ENCODE measurements at places on chromosomes 6 and 20.

- no peak for DNase-seq
Measured at GRCh38 chr6:24273096-24273870, 84.6 kb downstream of the DCDC2 start.

DNA sequence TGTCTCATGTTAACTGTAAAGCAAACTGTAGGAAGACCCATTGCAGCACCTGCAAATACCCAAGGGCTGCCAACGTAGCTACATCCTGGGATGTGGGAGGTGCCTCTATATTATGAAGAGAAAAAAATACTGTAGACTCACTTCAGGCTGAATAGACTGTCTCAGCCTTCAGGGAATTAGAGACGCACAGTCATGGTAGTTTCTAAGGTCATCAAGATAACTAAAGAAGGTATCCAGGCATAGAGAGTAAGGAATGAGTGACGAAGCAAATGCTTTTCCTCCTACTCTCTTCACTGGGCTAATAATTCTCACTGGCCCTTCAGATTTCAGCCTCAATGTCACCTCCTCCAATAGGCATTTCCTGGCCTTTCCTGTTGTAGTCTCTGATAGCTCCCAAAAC, 121.6 kb upstream of the ECI2 start:
- no peak for DNase-seq

DNA sequence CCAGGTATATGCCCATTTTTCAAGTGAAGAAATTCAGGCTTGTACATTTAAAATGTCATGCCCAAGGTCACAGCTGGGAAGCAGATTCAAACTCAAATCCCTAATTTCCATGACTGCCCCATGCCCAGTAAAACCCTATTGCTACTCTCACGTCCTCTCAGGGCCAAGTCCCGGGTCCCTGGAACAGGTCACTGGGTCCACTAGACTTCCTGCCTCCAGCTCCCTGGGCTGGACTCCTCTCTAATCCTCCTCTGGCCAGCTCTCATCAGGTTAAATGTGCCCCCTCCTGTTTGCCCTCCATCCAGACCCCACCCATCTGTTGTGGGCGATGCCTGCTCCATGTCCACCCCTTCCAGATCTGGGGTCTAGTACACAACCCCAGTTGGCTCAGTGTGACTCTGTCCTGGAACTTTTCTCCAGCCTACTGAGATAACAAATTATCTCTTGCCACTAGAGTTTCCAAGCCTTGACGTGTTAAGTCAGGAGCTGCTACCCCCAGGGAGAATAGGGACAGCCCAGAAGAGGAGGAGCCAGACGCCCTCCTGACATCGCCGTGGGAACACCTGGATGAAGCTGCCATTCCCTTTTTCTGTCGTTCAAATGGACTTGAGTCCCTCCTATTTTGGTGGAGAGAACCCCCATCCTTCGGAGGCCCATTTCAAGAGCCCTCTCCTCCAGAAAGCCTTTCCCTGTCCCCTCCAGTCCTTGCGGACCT, 3.7 kb upstream of the SPDEF start:
- no peak for DNase-seq

DNA sequence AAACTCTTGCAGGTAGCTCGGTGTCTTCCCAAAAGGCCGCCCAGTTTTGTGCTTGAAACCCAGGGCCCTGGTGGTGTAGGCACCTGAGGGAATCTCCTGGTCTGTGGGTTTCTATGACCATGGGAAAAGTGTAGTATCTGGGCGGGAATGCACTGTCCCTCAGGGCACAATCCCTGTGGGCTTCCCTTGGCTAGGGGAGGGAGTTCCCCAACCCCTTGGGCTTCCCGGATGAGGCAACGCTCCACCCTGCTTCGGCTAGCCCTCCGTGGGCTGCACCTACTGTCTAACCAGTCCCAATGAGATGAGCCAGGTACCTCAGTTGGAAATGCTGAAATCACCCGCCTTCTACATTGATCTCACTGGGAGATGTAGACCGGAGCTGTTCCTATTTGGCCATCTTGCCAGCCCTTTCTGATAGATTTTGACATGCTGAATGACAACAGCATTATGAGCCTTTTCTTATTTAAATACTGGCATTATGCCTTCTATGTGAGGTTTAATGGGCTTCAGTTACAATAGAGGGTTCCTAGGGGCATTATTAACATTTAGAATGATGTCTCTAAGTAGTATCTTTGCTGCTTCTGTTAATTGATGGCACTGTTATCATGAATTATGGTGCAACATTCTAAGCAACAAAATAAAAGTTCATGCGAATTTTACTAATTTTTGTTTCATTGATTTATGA, 133.7 kb upstream of the FLRT3 start:
- DNase-seq = no peak

- DNase-seq = no peak
Measured at GRCh38 chr6:22146931-22147701, 149.7 kb downstream of the PRL start.

- DNase-seq = no peak
Measured at GRCh38 chr20:517221-517620, 26.4 kb downstream of the CSNK2A1 start.

- DNase-seq = no peak
Measured at GRCh38 chr6:79614326-79615305, 16.5 kb upstream of the SH3BGRL2 start.

GRCh38 chr6:148309301-148309700, 33.3 kb upstream of the SASH1 start:
- no peak for DNase-seq

- no peak for DNase-seq
Measured at GRCh38 chr6:136347847-136348246, 58.2 kb upstream of the BCLAF1 start.

- DNase-seq = no peak
Measured at GRCh38 chr6:167098825-167099225, 24.1 kb upstream of the CCR6 start.

GRCh38 chr20:60892095-60892813, 359.8 kb upstream of the CDH4 start:
- no peak for DNase-seq

DNA sequence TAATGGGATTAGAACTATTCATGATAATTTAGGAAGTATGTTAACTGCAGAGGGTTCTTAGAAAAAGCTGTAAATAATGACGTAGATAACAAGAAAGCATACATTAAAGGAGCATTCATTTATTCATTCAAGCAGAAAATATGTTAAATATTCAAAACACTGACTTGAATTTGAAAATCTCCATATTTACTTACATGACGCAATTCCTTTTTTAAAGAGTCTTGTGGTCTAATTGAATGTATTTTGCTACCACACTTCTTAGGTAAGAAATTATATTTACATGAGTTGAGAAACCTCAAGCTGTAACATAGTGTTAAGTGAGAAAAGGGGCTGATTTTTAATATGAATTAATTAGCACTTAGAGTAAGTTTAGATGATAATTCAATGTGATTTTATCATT, 38.9 kb upstream of the NKAIN2 start:
- no peak for DNase-seq

DNA sequence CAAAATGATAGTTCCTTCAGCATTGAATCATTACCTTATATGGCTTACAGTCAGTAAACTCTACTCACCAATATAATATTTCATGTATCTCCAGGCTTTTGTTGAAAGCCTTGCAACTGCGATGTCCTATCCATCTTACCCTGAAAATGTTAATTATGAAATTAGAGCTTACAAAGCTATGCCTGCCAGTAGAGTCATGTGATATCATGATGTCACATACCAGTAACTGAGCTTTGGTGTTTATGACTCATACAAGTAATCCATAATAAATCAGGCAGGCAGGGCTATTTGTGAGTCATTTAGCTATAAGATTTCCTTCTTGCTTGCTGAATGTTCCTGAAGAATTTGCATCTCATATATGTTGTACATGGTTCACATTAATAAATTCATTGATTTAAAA, 44.9 kb upstream of the FAM83B start:
- no peak for DNase-seq

- no peak for DNase-seq
Measured at GRCh38 chr20:58714923-58715351, 22.3 kb downstream of the NPEPL1 start.

GRCh38 chr6:34792605-34793500, 970 bp downstream of the BLTP3A start:
- peak; percentile 54 for DNase-seq

GRCh38 chr6:138500045-138500665, 861 bp upstream of the NHSL1 start:
- DNase-seq = no peak

DNA sequence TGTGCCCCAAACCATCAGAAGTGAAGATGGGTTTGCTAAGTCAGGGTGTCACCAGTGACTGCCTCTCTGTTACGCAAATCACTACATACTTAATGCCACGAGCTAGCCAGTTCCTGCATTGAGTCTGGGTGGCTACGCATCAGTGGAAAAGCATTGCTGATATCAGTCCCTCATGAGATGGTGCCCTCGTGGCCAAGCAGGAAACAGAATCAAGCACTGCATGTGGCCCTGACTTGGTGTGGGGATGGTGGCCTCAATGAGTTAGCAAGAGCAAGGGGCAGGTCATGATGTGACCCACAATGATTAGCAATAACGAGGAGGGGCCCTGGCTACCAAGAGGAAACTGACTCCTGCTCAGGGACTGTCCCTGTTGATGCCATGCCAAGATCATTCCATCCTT, 51.6 kb upstream of the FNDC1 start:
- no peak for DNase-seq

GRCh38 chr6:132877003-132877402, 62.6 kb downstream of the RPS12 start:
- no peak for DNase-seq

DNA sequence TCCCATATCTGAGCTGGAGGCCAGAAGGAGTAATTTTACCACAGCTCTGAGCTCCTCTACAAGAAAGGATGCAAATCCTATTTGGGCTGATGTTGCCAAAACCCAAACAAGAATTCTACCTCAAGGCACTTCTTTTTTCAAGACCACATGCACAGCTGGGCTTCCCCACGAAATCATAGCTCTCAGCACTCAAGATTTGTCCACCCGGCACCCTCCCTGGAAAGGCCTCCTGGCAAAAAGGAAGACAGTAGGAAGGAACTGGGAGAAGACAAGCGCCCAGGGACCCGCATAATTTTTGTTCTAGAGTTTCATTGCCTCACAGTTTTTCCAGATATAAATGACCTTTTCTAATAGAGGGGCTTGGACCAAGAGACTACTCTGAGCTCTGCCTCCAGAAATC, 90.5 kb downstream of the BANF2 start:
- no peak for DNase-seq

DNA sequence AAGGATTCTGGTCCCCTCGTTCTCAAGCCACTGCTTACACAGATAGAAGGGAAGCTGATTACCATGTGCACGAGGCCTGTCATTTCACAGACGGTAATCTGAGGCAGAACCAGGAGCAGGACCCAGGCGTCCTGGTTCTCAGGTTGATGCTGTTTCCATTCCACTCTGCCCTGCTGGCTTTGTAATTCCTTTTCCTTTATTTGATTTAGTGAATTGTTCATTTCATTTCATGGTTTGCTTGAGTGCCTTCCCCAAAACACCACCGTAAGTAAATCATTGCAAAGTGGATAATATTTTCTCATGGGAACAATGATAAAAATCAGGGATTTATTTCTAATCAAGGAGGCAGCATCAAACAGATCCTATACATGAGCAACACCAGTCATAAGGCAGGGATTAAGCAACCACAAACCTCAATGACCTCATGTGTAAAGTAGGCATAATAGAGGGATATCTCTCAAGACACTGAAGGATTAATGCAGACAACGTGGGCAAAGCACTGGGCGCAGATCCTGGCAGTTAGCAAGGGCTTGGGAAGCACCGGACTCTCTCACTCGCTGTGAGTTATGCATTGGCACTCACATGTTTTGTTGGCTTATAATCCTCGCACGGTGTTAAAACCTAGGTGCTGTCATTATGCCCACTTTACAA, 229.5 kb upstream of the FOXQ1 start:
- no peak for DNase-seq

DNA sequence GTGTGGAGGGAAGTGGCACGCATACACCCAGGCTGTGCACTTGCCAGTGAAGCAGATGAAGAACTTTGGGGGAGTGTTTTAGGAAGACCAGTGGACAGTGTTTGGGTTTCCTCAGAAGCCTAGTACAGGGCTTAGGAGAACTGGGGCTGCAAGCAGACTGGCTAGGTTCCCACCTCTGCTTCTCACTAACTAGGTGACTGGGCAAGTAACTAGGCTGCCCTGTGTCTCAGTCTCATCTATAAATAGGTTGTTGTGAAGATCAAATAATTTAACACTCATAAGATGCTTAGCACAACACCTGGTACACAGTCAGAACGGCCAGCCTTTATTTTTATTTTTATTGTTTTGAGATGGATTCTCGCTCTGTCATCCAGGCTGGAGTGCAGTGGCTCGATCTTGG, 312.1 kb downstream of the CDH26 start:
- DNase-seq = no peak

DNA sequence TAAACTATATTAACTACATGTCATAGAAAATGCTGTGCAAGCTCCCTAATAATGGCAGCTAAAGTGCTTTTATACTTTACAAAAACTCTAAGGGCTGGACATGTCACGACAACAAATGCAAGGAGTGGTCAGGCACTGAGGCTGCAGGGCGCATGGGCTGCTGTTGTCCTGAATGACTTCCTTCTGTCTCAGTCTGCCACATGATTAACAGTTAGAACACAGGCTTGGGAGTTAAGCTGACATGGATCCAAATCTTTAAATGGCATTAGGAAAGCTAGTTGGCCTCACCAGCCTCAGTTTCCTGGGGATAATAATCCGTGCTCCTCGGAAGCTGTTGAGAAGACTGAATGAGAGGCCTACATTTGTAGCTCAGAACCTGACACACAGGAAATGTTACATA, 57.4 kb downstream of the PREP start:
- DNase-seq = no peak

DNA sequence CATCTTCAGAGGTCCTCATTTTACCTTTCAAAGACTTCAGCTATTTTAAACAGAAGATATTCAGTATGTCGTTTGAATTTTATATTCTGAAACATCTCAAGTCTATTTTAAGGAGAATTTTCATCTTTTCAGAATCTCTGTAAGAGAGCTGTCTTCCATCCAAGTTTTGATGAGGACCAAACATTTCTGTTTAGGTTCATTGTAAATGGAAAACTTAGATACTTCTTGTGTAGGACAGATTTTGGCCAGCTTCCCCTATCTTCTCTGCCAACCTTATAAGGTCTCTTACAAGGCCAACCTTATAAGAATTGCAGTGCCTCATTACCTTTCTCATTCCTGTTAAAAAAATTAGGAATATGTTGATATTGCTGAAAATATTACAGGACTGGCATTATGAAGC, 88.1 kb downstream of the AKAP7 start:
- no peak for DNase-seq

- DNase-seq = no peak
Measured at GRCh38 chr6:66926060-66926459, 1219.0 kb upstream of the EYS start.

DNA sequence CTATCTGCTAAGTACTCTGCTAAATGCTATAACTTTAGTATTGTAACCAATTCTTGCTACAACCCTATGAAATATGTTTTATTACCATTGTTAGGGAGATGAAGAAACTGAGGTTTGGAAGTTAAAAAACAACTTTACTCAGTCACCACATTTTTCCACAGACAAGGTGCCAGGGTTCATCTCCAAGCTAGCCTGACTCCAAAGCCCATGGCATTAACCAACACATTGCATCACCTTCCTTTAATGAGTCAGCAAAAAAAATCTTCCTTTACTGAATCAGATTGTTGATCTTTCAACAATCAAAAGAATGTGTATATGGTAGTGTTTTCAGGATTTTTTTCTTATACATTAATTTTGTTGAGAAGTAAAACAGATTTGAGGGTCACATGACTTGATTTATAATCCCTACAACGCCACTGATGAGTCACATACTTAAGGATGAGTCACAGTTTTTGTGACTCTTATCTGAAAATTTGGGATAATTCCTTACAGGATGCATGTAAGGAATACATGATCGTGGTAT, 41.5 kb downstream of the MAN1A1 start:
- no peak for DNase-seq

GRCh38 chr6:143549221-143549948, 37.9 kb upstream of the FUCA2 start:
- DNase-seq = no peak
